ENCODE measurements at places on chromosomes 13 and 19.

GRCh38 chr13:51865838-51866237, 4.1 kb downstream of the CCDC70 start:
- DNase-seq: no peak

DNA sequence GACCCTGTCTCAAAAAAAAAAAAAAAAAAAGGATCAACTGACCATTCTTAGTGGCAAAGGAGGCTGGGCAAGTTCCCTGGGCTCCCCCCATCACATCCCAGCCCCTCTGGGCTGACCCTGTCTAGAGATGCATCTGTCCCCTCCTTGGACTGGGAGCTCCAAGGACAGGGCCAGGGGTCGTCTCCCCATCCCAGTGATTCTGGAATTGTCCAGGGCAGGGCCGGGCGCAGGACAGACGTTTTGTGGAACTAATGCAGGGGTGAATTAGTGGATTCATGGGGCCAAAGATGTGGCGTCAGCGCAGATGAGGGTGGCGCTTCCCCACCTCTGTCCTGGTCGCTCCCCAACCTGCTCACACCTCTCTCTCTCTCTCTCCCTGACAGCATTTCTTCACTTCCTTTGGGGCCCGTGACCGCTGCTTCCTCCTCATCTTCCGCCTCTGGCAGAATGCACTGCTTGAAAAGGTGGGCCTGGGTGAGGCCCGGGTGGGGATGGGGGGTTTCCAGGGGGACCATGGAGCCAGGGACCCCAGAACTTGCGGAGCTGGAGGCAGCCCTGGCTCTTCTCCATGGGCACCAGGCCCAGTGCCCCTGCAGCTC, 11.1 kb downstream of the GRAMD1A start:
- DNase-seq: no peak

- no peak for DNase-seq
These were observed 7.1 kb upstream of the DPP9 start for GRCh38 chr19:4730740-4731171.

DNA sequence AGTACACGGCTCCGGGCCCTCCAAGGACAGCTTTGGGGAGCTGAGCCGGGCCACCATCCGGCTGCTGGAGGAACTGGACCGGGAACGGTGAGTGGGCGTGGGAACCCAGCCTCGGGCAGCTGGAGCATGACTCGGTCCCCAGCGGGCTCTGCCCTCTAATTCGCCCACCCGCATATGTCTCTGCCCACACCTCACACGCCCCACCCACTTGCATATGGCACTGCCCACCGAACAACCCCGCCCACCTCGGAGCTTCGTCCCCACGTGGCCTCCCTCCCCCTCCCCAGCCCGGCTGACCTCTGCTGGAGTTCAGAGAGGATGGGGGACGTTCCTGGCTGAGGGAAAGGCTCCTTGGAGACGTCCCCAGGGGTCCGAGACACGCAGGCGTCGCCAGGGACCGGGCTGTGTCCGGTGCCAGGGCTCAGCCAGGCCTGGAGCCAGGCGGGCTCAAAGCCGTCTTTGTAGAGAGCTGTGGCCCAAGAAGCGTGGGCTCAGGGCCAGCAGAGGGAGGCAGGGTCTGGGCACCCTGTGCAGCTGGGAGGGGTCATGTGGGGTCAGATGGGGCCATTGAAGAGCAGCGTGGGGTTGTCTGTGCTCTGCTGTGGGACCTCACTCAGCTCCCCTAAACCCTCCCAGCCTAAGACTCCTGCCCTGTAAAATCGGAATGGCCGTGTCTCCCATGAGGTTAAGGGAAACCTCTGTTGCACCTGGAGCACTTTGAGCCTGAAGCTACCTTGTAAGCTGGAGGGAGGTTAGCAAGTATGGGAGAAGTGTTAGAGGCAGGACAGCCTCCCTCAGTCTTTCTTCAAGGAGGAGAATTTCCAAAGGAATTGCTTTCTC, 3.8 kb downstream of the APC2 start:
- no peak for DNase-seq

DNA sequence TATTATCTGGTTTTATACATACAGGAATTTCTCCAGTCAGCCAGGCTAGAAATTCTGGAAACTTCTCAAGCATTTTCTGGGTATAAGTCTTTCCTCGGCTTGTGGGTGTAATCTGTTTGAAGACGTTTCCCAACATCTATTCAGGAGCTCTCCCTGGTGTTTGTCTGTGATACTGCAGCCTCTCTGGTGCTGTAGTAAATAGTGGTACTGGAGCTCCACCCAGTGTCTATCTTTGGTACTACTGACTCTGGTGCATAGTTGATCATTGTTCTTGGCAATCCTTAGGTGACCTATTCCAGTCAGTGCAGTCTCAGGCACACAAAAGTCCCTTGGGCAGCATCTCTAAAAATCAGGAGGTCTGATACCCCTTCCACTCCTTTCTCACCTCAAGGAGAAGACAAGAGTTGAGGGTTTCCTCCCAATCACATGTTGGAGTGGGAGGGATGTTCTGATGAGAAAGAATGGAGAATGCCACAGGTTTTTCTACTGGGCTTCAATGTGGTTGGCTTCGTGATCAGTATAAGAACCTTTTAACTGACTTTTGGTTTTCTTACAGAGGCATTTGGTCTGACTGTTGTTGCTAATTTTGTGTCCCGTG, 115.5 kb downstream of the CYSLTR2 start:
- DNase-seq: peak; percentile 20

GRCh38 chr13:20142023-20142926, 18.6 kb downstream of the GJA3 start:
- DNase-seq: no peak

DNA sequence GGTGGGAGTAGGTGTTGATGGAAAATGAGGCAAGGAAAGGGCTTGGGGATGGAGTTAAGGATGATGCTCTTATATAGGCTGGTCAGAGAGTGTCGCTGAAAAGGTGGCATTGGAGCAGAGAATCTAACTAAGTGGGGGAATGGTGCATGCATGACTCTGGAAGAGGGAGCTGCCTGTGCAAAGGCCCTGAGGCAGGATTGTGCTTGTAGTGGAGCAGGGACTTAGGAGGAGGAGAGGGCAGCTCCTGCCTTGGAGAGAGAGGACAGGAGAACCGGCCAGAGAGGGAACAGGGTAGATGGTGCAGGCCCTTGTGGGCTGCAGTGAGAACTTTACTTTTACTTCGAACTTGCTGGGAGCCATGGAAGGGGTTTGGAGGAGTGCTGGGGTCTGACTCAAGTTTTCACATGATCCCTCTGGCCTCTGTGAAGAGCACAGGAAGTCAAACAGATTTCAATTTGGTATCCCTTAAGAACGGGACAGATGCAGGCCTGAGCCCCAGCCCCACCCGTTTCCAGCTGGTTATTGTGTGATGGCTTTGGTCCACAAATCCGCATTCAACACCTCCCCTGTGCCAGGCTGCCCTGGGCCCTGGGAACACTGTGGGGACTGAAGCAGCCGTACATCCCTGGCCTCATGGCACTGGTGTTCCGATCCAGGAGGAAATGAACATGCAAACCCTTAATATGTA, 7.0 kb downstream of the AP2A1 start:
- DNase-seq: no peak

GRCh38 chr19:39206122-39206521, 2.1 kb upstream of the SYCN start:
- no peak for DNase-seq

- peak; percentile 67 for DNase-seq
These were observed 32.7 kb downstream of the KDM4B start for GRCh38 chr19:5001615-5002014.

GRCh38 chr19:41935760-41936415, 7.6 kb upstream of the ERFL start:
- no peak for DNase-seq

DNA sequence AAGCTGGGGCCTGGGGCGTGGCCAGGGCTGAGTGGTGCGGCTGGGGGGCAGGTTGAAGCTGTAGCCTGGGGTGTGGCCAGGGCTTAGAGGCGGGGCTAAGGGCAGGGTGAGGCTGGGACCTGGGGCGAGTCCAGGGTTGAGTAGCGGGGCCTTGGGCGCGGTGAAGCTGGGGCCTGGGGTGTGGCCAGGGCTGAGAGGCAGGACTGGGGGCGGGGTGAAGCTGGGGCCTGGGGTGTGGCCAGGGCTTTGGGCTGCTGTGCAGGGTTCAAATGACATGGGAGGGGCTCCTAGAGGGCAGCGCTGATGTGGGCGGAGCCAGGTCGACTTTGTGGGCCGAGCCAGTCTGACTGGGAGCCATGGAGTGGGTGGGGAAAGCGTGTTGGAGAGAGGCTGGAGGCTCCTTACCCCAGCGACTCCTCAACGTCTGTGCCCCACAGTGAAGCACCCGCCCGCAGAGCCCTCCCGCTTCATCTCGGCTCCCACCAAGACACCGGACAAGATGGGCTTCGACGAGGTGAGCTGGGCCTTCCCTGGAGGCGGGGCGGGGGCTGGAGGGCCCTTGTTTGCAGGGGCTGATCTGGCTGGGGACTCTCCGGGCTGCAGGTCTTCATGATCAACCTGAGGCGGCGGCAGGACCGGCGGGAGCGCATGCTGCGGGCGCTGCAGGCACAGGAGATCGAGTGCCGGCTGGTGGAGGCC, 21.5 kb downstream of the COLGALT1 start:
- DNase-seq: peak; percentile 60

DNA sequence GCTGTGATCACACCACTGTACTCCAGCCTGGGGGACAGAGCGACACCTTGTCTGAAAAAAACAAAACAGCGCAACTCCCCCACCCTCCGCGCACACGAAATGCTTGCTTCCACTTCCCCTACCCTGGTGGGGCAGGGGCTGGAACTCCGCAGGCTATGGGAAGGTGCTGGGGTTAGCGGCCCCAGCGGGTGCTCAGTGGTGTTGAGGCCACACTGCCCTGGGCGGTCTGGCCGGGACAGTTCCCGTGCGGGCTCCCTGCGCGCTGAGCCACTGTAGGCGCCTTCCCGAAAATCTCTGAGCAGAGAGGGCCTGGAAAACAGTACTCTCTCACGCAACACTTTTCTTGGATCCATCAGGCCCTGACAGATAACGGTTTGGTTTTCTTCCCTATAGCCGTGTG, 1.1 kb upstream of the WTIP start:
- no peak for DNase-seq

DNA sequence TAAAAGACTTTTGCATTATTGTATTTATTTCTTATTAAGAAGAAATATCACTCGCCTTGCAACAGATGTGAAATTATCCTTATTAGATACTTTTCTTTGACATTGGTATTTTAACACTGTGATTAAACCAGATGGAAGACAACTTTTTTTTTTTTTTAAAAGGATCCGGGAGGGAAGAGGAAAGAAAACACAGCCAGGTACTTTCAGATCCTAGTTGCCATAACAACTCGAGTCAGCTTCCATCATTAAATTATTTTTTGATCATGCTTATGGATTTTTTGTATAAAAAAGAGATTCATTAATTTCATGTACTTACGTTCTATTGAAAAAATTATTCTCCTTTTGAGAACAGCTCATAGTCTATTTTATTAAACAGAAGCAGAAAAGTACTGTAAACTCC, 515.7 kb downstream of the TBC1D4 start:
- DNase-seq: no peak

DNA sequence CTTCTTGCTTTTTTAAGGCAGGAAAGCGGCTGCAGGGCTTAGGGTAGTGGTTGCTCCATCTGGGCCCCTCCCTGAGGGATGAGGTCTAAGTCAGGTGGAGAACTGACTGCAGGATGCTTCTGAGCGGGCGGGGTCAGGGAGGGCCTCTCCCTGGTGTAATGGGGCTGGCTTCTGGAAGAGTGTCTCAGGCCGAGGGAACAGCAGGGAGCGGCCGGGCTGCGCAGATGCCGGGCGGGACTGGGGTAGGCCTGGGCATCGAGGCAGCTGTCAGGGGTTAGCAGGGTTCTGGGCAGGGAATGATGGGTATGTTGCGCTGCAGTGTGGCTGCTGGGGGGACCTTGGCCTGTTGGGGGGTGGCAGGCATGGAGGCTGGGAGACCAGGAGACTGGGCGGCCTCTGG, 2.7 kb downstream of the FAM174C start:
- DNase-seq: no peak

GRCh38 chr13:96426167-96426566, 336.3 kb downstream of the HS6ST3 start:
- DNase-seq: no peak

DNA sequence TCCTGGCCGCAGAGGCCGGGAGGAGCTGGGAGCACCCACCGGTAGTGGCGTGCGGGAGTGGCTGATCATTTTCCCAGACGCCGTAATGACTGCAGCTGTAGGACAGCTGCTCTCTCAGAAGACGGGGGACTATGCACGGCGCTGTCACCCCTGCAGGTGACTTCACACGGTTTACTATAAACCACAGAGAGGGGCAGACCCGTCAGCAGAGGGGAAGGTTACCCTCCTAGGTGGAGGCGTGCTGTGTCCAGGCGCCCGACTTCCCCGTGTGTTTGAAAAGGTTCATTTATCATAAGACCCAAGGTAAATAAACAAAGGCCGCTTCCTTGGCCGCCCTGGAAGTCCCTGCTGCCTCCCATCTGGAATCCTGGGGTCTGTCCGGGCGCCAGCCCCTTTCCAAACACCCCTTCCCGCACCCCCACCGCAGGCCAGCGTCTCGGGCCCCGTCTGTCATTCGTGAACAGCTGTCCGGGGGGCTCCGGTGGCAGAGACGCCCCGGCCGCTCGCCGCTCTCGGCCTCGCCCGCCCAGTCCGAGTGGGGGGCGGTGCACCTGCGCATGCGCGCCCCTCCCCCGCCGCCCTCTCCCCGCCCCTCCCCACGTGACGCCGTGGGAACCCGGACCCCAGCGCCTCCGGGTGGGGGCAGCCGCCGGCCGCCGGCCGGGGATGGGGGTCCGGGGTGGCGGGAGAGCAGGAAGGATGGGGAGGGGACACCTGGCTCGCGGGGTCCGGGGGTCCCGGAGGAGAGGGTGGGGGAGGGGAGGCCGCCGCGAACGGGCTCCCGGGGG, 915 bp downstream of the SHC2 start:
- no peak for DNase-seq

GRCh38 chr13:97318532-97318931, 96.4 kb downstream of the MBNL2 start:
- no peak for DNase-seq

DNA sequence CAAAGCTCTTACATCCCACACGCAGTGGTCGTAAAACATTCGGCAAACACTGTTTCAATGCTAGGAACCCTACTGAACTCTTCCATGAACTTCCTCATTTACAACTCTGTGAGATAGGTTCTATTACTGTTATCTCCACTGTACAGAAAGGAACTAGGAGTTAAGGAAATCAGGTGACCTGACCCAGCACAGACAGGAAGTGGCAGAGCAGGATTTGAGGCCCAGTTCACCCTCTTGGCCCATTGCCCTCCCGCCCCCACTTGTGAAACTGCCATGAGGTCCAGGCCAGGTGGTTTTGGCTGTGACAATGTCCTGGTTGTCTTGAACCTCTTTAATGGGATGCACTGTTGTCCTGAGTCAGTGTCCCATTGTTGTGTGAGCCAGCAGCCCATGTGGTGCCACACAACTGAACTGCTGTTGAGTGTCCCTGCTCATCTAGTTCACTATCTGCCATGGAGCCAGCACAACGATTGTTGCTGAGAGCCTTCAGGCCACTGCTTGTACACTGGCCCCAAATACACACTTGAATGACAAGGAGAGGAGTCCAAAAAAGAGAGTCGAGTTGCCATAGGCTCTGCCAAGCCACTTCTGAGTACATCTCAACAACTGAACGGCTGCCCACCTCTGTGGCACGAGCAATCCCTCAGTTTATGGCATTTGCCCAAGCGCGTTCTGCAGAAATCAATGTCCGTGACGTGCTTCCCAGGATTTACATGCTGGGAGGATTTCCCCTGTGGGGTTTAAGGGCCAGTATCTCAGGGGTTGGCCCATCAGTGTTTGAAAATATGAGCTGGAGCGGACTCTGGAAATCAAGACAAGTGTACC, 484.6 kb downstream of the TSHZ3 start:
- no peak for DNase-seq

All from GM12891 (cell line).